ENCODE measurements at places on chromosomes 2 and 18.

DNA sequence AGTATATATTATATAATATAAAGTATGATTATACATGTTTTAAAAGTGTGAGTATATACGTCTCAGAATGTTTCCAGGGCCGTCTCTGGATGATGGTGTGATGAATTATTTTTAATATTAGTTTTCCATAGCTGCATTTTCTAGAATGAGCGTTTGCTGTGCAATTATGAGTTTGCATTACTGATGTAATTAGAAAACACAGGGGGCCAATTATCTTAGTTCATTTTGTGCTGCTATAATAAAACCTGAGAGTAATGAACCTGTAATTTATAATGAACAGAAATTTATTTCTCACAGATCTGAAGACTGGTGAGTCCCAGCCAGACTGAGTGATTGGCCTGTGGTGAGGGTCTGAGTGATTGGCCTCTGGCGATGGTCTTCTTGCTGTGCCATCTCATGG is 4.0 kb upstream of the HJURP start:
- no peak for DNase-seq

DNA sequence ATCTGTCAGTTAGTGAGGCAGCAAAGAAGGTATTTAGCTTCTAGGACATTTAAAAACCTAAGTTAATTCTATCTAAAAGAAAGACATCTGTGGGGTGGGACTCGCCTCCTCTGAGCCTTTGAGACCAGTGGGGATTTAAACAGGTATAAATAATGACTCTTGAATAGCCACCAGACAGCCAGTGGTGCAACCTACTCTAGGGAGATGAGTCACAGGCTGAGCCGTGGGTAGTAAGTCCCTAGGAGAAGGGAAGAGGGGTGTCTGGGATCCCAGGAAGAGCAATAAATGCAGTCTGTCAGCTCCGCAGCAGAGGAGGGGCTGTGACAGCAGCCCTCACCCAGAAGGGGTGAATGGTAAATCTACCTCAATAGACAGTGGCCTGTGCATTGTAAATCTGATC is 43.1 kb upstream of the GALNT3 start:
- DNase-seq = no peak

DNA sequence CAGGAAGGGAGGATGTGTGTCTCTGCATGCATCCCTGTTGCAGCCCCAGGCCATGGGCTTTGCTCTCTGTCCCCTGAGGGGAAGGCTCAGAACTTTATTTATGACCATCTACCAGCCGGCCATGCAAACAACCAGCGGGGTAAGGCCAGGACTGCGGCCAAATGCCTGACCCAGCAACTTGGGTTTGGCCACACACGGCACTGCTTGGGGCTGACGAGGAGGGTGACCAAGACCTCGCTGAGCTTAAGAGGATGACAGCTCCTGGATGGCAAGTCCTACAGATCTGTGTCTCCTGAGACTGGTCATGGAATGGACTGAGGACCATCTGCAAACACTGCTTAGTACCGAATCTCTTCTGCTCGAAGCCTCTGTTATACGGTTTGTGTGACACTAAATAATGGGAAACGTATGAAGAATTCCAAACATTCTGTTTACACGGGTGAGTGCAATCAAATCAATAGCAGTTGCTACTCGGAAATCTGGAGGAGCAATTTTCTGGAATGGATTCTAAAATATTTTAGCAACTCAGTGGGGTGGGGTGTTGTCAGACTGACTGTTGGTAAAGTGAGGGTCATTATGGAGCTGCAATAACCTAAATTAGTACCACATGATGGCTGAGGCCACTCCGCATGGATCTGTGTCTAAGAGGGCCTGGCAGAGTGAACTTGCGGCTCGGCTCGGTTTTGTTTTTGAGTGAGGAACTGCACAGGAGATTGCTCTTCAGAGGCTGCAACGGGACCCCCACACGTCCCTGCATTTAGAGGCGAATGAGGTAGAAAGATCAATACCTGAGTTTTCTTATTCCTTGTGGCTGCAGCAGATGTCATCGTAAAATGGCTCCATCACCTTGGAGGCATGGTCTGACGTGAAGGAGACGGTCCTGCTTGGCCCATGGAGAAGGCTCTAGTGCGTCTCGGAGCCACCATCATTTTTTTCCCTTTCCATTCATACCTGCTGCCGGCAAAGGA is 26.6 kb downstream of the TMEM18 start:
- no peak for DNase-seq

GRCh38 chr2:127193967-127194280 is 26.2 kb downstream of the CYP27C1 start:
- DNase-seq = no peak

- no peak for DNase-seq
These were observed 69.7 kb upstream of the CAB39 start for GRCh38 chr2:230642966-230643365.

DNA sequence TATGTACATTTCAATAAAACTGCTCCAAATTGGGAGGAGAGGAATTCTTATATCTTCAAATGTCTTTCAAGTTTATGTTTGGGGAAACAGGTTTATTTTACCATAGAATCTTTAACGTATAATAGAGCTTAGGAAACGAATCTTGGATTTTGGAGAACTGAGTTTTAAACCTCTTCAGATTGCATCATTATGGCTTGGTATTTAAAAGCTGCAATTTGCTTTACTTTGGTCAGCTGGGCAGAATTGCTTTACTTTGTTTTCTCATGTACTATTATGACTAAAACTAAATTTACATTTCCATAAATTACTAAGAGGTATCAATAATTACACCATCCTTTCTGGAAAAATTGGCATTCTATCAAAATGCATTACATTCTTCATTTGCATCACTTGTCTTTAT is 54.6 kb downstream of the BAZ2B start:
- no peak for DNase-seq

DNA sequence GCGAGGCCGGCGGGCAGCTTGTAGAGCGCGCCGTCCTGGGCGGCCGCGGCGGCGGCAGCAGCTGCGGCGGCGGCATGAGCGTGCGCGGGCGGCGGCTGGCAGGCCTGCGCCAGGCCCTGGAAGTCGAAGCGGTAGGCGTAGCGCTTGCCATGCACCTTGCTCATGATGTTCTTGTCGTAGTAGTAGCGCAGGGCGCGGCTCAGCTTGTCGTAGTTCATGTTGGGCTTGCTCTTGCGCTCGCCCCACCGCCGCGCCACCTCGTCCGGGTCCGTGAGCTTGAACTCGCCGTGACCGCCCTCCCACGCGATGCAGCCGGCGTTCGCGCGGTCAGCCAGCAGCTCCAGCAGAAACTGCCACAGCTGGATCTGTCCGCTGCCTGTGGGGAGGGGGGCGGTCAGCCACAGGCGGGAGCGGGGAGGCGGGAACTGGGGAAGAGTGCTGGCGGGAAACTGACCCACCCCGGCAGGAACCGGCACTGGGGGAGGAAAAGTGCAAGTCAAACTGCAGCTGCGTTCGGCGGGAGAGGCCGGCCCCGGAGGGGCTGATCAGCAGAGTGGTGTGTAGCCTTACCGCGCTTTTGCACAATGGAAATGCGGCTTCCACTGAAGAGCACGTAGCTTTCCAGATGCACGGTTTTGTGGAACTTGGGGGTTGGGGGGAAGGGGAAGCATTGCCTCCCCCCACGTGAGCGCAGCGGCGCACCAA is 3.0 kb downstream of the FEV start:
- DNase-seq = no peak
